ENCODE measurements at places on chromosomes 16 and 17. TPM values are rescaled to one million over a fixed set of nuclear protein-coding genes. Genes with fewer than 3 reads are reported as not detected.

SLFN14 gene
- total RNA-seq, result not detected

CDC42EP4 gene
- 1.6 TPM for total RNA-seq

TEKT1 gene
- not detected for total RNA-seq

CCL17 gene
- 0.37 TPM for total RNA-seq

FOXN1 gene
- not detected for total RNA-seq

PRR15L gene
- not detected for total RNA-seq

NOG gene
- not detected for total RNA-seq

FAM171A2 gene
- 0.32 TPM for total RNA-seq

CUEDC1 gene
- total RNA-seq, result 0.30 TPM

CNTNAP1 gene
- total RNA-seq, result 1.3 TPM

PLCG2 gene
- 9.6 TPM for total RNA-seq

CA7 gene
- 0.59 TPM for total RNA-seq

SLC5A2 gene
- not detected for total RNA-seq

C16orf87 gene
- 20.1 TPM for total RNA-seq

NPIPB9 gene
- 4.0 TPM for total RNA-seq

TVP23A gene
- total RNA-seq, result 0.05 TPM

SPIRE2 gene
- 1.9 TPM for total RNA-seq

CBFA2T3 gene
- 0.23 TPM for total RNA-seq

MYH8 gene
- total RNA-seq, result not detected

All from activated T-helper 2 cell treated with anti-CD3 and anti-CD28 coated beads, Interferon-gamma antibody, Interleukin-2, Interleukin-4, amounts not matched to agents 10 μg/mL and 5 μg/mL and 100 μg/mL, durations not matched to agents 14 hours and 24 hours and 36 hours (primary cell).